Activated T-helper 1 cell treated with anti-CD3 and anti-CD28 coated beads, Interleukin-12 subunit alpha, Interleukin-12 subunit beta, Interleukin-2, Interleukin-4 antibody, amounts not matched to agents 30 ng/mL and 10 ng/mL and 1 ng/mL, durations not matched to agents 14 hours and 24 hours and 36 hours (primary cell): ENCODE measurements at places on chromosomes 5 and 9.

- no peak for DNase-seq
These were observed 29.6 kb downstream of the PAX5 start for GRCh38 chr9:37004424-37004935.

GRCh38 chr9:24416136-24416535 is 129.6 kb downstream of the IZUMO3 start:
- DNase-seq, result no peak

GRCh38 chr5:135937245-135937911 is 17.4 kb downstream of the LECT2 start:
- no peak for DNase-seq

GRCh38 chr5:112329419-112330090 is 89.5 kb downstream of the EPB41L4A start:
- DNase-seq, result no peak

DNA sequence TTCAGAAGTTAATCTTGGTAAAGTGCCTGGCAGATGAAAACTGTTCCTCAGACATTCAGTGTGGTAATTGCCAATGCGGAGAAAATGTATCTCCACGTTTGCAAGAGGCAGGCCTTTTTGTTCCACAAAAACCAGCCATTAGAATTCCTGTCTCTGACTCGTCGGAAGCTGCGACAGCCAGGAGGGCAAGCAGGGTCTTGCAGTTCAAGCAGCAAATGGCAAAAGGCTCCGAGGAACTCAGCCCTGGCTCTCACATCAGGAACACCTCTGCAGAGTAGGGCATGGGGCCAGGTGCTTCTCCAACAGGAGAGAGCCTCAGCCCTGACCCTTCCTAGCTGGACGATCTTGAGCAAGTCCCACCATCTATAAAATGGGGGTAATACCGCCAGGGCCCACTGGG is 69.0 kb upstream of the CPLX2 start:
- DNase-seq, result no peak

DNA sequence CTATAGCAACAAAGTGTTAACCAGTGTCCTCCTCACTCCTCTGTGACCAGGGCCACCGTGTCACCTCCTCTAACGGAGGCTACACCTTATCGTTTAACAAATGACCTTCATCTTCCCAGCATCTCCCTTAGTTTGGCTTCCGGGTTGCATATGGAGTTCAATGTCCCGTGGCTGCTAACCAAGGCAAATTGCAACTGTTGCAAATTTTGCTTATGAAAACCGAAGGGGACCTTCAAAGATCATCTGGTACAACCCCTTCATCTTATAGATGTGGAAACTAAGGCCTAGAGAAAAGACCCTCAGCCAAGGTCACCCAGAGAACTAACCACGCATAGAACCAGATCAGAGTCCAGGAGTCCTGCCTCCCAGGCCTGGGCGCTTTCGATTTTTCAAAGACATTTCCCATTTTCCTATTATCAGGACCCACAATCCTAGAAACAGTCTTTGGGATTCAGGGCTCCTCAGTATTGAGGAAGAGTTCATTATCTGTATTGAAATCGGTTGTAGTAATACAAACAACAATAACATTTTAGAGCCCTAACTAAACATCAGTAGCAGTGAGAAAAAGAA is 1.4 kb downstream of the PRELID2 start:
- no peak for DNase-seq

DNA sequence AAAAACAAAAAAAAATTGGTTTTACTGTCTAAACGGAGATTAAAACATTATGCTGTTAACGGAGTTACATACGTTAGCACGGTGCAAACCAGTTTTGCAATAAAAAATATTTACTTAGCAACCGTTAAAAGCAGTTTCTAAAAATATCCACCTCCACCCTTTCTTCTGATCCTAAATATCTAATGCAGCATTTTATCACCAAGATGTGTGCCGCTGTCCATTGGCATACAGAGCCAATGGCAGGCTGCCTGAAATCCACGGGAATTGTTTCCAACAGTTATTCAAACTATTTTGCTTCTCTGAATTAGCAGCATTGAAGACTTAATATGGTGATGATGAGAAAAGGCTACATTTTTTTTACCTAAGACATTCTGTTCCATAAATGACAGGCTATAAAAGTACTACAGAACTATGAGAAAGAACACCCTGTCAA is 61.6 kb downstream of the CSNK1A1 start:
- no peak for DNase-seq

DNA sequence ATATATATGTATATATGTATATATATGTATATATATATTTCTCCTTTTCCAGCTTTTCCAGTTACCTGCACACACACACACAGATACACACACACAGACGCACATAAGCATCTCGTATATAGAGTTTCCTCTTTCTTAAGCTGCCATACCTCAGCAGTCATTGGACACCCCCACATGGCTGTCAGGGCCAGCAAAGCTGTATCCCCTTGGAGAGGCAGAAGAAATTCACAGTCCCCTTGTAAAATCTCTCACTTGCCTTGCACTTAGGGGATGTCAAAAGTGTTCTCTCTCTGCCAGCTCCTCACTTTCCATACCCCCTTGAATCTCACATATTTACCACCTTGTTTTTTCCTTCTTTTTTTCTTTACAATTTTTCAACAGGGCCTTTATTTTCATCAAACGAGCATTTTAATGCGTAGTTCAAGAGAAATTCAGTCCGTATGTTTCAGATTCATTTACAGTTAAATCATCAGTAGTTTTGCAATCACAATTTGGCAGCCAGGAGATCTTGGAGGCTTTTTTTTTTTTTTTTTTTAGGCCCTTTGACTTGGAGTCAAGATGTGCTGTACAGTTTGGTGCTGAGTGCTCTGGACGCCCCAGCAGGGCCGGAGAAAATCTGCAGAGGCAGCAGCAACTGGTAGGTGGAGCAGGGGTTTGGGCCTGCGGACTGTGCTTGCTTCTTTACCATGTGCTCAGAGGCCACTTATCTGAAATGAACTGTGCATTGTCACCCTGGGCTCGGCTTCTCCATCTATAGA is 244.9 kb upstream of the KLF4 start:
- no peak for DNase-seq

GRCh38 chr5:35302544-35302943 is 72.3 kb upstream of the PRLR start:
- DNase-seq, result no peak

DNA sequence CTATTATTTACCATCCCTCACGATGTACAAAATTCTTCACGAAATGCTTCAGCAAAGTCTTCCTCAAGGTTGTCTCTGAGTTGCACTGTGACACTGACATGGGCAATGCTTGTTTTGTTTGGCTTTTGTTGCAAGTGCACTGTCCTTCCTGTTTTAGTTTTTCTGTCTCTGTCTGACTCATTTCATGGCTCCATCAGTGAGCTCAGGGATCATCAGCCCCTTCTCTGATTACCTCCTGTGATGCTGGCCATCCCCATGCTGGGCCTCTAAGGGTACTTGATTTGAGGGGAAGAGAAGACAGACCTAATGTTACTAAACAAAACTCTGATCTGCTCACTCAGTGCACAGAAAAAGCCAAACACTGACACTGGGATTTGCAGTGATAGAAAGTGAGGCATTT is 37.6 kb upstream of the STX17 start:
- no peak for DNase-seq

- no peak for DNase-seq
These were observed 17.0 kb upstream of the MYO10 start for GRCh38 chr5:16952968-16953671.

DNA sequence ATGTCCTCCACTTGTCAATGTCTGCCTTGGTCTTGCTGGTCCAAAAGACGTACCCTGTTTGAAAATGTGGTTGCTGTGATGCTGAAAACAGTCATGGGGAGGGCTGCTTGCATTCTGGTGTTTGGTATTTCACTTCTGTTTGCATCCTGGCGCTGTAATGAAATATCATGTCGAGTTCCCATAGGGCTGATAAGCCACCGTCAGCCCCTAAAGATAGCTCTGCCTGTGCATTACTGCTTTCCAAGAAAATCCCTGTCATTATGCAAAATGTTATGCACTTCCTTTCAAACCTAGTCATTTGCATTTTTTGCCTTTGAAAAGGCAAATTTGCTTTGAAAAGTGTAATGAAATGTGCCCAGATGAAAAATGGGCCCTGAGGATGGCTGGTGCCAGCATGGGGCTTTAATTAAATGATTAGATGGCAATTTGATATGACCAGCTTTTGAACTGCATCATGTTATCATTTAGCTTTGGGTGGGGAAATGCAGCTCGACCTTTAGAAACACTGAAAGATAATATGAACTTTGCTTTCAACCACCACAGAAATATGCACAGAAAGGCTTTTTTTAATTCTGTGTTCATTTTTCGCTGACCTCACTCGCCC is 374.4 kb upstream of the SGCD start:
- no peak for DNase-seq

DNA sequence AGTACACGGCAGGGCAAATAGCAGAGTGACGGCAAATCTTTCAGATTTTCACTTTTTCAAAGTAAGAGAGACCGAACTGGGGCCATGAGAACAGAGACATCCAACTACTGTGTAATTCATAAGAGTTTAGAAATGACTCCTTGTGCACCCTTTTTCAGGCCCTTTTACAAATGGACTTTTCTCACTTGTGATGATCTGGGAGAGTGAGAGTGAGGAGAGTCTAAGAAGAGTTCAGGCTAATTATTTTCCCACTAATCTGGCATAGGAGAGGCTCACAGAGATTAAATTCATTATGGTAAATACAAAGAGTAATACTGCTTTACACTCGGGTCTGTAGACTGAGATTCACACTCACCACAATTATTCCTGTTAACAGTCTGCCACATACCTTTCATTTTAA is 880 bp upstream of the CCNG1 start:
- no peak for DNase-seq

DNA sequence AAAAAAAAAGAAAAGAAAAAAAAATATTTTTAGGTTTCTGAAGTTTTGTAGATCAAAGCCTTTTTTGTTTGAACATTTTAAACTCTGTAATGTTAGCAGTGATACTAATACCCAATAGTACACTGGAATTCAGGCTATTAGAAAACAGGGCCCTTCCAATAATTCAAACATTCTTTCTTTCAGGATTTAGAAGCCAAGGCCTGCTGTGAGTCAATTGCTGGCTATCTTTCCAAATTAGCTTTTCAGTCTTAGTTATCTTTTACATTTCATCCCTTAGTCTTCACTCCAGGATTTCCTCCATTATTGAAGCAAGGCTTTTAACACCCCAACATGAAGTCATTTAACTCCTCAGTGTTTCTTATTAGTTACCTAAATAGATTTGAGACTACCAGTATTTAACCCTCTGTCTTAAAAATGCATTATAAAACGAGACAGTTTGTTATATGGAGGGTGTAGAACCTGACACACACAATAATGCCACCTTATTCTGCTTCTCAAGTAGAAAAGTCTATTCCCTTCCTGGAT is 951.9 kb upstream of the DMAC1 start:
- no peak for DNase-seq

DNA sequence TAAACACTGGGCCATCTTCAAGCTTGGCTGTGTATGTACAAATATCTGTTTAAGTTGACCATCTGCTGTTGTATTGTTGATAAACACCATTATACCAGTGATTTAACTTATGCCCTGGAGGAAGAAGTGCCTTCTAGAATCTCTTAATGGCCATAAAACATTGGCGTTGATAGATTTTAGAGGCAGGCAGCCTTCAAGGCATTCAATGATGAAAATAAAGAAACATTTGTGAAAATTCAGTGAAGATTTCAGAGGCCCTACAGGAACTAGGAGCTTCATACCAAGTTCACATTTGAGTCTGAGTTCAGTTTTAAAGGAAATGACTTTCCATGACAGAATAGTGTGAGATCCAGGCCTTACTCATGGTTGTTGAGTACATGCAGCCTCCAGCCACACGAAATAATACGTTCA is 52.2 kb downstream of the MAP1B start:
- DNase-seq, result no peak

DNA sequence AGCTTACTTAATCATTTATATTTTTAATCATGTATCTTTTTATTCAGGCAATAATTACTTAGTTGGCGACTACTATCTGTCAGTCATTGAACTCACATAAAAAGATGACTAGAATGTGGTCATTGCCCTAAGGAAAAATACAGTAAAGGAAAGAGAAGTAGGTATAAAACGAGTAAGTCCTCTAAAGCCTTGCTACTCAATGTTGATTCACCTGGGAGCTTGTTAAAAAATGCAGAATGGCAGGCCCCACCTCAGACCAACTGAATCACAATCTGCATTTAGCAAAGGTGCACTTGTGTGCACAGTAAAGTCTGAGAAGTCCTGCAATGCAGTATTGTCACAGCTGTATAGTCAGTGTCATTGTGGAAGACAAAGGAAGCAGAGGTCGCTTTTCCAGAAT is 592.4 kb downstream of the CSNK1G3 start:
- no peak for DNase-seq

DNA sequence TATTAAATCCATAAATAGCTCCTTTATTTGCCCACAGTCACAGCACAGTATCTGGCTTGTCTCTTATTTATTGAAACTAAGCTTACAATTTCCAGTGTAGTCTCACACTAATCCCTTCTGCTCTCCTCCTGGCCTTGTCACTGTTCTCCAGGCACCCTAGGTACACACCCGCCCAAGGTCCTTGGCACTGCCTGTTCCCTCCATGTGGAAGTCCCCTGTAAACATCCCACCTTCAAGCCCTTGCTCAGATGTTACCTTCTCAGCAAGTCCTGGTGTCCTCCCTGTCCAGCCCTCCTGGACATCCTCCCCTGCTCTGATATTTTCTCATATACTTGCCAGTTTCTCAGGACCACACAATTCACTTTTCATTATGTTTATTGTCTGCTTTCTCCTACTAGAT is 44.2 kb upstream of the CFAP157 start:
- DNase-seq, result no peak

DNA sequence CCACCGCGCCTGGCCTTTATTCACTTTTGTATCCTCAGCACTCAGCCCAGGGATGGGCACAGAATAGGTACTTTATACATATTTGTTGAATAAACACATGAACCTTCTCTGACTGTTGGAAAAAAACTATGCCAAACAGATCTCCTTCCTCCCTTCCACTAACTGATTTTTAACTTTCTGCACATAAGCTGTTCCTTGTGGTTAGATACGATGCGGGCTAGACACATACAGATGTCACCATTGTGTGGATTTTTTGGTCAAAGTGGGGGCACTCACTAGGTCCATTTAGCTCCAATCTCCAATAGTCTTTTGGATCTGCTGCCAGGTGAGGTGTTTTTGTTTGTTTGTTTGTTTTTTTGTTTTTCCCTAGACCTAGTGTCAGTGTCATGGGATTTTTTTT is 5.1 kb downstream of the TEX48 start:
- no peak for DNase-seq

GRCh38 chr5:179160584-179160983 is 100.4 kb downstream of the ZNF354C start:
- no peak for DNase-seq
